ENCODE measurements at places on chromosomes 6 and 20.

- DNase-seq, result no peak
These were observed 35.5 kb upstream of the MRAP2 start for GRCh38 chr6:83998021-83998584.

DNA sequence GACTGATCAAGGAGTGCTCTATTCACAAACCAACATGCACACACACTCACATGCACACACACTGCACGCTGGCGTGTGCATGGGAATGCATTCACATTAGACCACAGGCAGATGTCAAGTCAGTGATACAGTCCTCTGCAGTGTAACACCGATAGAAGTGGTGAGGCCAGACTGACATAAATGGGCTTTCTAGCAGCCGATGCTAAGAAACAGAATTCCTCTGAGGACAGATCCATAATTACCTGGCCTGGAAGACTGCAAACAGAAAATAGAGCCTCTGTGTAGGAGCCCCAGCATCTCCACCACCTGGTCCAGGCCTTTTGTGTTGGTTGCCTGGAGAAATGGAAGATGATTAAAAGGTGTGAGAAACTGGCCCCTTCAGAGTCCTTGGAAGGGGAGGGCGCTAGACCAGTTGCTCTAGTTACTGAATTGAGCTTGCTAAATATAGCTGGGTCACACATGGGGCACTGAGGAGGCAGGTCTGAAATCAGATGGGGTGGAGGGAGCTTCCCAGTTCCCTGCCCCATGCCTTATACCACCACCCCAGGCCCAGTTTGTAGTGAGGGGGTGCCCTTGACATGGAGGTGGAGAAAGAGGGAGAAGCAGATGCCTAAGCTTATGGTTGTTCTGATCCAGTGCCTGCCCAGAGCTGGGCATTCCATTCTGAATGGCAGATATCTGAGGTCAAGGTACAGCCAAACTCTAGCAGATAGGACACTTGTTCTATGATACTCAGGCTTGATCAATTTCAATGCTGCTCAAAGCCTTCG, 233.8 kb downstream of the LRFN2 start:
- no peak for DNase-seq

DNA sequence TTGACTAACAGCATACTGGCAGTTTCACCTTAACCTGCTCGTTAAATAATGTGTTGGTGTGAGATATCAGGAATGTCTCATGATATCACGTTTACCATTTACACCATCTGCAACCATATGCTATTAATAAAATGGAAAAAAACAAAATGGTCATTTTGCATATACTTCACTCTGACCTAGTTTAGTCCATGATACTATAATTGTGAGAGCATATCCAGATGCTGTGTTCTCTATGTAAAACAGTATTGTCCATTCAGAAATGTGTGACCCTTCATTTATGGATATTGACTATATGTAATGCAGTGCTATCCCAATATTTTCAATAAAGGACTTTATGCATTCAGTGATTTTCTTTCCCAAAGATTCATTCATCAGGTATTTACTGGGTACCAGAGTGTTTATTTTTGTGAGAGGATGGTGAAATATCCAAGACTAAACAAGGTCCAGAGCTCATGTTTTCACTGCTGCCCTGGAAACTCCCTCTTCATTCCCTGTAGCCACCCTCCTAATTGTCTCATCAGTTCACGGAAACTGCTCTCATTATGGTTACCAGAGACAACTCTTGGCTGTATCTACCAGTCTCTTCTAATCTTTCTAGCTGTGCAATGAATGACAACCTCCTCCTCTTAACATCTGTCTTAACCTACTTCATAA, 25.7 kb upstream of the HINT3 start:
- DNase-seq, result no peak

DNA sequence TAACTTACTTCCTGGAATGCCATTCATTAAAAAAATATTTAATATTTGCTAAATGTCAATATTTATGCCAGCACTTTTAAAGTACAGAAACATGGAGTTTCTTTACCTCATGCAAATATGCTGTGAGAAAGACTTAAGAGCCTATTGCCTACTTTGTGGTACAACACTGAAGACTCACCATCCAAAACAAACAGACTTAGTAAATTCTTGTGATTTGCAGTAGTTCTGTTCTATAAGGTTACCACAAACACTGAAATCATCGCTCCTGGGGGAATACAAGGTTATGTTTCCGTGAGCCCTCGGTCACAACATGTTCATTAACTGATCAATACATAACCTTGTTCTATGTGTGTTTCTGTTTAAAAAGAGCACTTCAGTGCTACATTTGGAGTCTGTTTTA, 78.3 kb downstream of the ATG5 start:
- no peak for DNase-seq

DNA sequence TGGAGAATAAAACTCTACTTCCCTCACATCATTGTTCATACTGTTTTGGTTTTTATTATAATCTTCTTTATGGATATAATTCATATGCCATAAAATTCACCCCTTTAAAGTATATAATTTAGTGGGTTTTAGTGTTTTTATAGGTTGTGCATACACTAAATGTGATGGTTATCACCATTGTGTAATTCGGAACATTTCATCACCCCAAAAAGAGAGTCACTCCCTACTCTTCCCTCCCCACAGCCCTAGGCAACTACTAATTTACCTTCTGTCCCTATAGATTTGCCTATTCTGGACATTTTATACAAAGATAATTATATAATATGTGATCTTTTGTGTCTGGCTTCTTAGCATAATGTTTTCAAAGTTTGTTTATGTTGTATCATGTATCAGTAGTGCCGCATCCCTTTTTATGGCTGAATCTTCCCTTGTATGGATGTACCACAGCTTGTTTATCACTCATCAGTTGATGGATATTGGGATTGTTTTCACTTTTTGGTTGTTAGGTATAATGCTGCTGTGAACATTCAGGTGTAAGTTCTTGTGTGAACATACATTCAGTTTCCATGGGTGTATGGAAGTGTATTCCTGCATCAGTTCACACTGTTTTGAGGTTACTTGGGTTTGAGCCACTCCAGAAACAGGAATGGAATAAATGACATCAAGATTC, 4.2 kb downstream of the TM9SF4 start:
- DNase-seq, result no peak

DNA sequence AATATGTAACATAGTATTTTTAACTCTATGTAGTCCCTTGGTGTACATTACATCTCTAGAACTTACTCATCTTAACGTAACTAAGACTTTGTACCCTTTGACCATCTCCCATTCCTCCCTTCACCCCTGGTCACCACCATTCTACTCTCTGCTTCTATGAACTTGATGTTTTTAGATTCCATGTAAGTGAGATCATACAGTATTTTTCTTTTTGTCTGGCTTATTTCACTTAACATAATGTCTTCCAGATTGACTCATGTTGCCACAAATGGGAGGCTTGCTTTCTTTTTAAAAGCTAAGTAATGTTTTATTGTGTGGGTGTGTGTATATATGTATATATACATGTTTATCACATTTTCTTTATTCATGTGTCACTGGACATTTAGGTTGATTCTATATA, 55.8 kb downstream of the TMEM200A start:
- no peak for DNase-seq

DNA sequence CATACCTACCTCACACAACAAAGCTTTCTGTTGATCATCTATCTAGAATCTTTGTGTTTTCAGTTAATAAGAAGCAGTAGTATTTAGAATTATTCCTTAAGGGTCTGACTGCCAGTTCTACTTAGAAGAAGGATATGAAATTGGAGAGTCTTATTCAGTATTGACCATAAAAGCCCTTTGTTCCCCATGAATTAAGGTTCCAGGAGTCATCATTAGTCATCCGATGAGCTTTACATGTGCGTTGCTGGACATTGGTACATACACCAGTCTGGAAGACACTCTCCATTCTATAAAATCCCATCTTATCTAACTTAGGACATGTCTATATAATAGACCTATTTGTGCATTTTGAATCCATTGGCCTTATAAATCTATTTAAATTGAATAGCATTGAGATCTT, 34.4 kb upstream of the RNF217 start:
- no peak for DNase-seq

DNA sequence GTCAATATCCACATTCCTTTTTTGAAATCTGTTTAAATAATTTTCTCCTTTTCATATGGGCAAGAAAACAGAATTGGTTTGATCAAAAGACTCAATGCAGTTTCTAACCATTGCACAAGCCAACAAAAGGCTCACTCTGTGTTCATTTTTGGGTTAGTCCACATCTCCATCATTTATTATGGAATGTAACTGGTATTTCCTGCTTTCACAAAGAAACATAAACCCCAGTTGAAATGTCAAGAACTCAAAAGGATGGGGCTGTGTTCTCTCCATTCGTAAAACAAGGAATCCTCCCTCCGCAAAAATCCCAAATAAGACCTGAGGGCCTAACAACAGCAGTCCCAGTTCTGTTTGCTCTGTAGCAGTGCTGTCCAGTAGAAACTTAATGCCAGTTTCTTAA, 420.9 kb downstream of the GJA1 start:
- no peak for DNase-seq

GRCh38 chr6:1022719-1023118, 289.2 kb upstream of the FOXQ1 start:
- no peak for DNase-seq

DNA sequence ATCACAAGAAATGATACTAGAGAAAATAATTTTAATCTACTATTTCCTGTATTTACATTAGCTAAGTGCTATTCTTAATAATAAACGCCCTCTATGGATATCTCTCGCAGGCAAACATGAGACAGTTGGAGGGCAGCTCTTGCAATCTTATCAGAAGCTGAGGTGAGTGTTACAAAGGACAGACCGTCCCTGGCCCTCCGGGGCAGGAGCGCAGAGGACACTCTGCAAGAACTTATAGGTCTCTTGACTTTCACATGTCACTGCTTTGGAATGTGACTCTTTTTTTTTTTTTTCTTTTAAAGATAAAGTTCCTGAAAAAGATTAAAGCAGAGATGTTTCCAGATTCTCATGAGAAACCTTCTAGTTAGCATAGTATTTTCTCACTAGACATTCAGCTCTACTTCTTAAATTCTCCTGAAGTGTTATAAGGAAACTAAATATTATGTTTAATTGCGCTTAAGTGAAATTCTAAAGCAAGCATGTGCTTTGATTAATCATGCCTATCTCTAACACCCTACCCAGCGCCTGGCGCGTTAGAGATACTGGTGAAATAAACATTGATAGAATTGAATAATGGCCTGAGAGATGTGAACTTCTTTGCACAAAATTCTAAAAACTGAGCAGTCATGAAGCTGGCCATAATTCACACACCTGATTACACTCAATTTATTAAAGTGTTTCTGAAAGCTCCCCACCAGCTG, 57.4 kb downstream of the SYTL3 start:
- no peak for DNase-seq

DNA sequence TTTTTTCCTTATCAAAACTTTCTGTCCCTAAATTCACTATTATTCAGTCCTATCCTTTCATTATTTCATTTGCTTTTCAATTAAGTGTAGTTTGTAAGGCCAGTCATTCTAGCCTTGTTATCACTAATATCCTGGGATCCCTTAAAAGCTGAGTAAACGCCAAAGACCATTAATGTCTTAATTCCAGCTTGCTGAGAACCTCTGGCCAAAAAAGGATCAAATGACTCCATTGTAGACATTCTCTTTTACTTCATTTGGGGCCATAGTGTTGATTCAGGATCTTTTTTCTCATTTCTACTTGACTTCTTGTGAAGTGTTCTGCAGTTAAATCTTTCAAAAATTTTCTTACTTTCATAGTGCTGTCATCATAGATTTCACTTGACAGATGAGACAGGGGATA, 379.7 kb downstream of the LAMA2 start:
- DNase-seq, result no peak

- no peak for DNase-seq
These were observed 82.1 kb downstream of the ADAT2 start for GRCh38 chr6:143368426-143368825.

- no peak for DNase-seq
These were observed 93.7 kb downstream of the ZFAND3 start for GRCh38 chr6:37913210-37913609.

DNA sequence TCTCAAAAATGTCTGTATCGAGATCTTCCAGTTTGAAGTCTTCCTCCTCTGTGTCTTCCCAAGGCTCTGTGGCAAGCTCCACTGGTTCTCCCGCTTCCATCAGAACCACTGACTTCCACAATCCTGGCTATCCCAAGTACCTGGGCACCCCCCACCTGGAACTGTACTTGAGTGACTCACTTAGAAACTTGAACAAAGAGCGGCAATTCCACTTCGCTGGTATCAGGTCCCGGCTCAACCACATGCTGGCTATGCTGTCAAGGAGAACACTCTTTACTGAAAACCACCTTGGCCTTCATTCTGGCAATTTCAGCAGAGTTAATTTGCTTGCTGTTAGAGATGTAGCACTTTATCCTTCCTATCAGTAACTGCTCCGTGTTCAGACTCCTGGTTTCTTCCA, 10.0 kb upstream of the DHX35 start:
- no peak for DNase-seq

DNA sequence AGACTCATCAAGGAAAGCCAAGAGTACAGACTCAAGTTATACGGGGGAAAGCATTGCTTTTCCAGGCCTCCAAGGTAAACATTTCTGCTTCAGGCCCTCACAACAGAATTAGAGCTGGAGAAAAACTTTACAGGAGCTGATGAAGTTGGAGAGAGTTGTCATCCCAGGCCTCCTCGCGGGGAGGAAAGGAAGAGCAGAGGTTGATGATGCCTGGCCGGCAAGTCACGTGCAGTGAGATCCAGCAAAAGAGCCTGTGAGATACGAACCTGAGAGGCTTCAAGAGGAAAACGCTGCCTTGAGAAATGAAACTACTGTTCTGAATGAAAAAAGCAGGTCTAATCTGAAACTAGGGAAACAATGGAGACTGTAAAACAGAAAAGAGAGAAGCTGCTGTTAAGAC, 122.9 kb downstream of the FAM120B start:
- peak; percentile 62 for DNase-seq

DNA sequence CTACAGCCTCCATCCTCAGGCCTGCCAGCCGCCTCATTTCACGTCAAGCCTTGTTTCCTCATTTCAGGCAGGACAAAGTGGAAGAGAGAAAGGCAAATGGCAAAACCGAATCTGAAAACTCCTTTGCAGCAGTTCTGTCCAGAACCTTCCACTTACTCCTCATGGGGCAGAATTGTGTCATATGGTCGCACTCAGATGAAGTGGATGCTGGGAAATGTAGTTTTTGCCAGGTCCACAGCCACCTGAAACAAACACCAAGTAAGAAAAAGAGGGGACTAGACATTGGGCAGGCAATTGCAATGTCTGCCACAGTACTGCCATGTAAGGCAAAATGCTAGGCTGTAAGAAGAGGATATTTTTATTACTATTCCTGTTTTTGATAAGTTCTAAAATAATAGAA, 44.9 kb downstream of the ISM1 start:
- DNase-seq, result no peak

- no peak for DNase-seq
These were observed 37.1 kb upstream of the PMEPA1 start for GRCh38 chr20:57746832-57747404.

- DNase-seq, result no peak
These were observed 85.0 kb upstream of the KCNK16 start for GRCh38 chr6:39407446-39407993.

DNA sequence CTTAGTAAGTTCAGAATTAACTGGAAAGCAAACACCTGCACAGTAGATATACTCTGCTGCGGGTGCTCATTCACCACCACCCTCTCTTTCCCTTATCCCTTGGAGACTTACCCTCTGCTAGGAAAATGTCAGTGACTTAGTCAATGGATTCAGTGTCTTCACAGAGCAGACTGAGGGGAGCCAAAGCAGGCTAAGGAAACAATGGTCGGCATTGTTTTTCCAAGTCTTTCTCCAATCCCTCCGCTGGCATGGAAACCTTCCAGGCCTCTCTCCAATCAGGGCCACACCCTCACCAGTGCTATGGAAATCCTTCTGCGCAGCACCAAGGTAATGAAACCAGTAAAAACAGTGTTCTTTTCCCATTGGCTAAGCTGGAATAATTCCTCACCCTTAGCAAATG, 531.2 kb downstream of the TFAP2B start:
- DNase-seq, result no peak
